ENCODE measurements at places on chromosomes 1 and 21.

GRCh38 chr1:6419804-6420453 is at the start of gene HES2:
Gene HES2 (minus strand): TSS chr1:6419919. CDS start chr1:6419820, 99 bp downstream.
- DNase-seq: peak; percentile 50

DNA sequence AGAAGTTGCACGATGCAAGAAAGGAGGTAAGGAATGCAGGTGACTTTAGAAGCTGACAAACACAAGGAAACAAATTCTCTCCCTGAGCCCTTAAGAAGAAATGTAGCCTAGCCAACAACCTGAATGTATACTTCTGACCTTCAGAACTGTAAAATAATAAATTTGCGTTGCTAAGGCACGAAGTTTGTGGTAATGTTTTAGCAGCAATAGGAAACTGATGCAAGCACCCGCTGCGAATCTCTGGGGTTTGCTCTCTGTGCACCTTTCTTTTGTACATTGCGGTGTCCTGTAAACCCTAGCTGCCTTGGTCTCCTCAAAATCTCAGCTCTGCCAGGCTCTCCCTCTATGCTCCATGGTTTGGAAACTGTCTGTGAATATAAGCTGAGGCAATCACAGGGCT is 15.1 kb downstream of the CD53 start:
- no peak for DNase-seq

DNA sequence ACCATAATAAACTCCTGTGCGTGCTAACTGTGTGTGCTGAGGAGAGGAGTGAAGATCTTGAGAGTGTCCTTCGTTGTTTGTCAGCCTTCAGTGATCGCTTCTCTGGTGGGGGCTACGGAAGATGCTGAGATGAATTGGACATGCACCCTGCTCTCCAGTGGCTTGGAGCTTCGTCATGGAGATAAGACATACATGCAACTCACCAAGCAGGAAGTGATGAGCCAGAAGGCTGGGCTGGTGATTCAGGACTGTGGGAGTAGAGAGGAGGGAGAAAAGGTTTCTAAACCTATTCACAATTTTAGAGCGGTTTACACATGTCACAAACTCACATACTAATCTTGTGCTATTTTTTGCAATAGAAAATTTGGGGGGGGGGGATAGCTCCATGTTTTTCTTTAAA is 128.9 kb upstream of the ADAR start:
- DNase-seq: no peak

- peak; percentile 93 for DNase-seq
Observed at GRCh38 chr1:153538315-153538821, 2.4 kb downstream of the S100A5 start.

DNA sequence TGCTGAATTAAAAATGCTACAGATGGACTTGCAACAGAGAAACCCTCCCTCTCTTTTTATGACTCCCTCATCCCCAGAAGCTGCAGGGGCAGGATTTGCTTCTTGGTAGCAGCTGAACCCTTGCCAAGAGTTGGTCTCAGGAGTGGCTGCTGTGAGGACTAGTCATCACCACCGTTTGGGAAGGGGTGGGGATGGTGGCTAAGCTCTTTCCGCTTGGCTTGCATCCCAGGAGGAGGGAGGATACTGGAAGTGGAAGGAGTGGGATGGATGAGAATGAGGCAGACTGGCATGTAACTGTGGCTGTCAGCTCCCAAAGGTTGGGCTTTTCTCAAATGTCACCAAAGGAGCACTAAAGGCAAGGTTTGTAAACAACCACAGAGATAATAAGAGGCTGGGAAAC is 50.8 kb upstream of the COL24A1 start:
- DNase-seq: peak; percentile 79

DNA sequence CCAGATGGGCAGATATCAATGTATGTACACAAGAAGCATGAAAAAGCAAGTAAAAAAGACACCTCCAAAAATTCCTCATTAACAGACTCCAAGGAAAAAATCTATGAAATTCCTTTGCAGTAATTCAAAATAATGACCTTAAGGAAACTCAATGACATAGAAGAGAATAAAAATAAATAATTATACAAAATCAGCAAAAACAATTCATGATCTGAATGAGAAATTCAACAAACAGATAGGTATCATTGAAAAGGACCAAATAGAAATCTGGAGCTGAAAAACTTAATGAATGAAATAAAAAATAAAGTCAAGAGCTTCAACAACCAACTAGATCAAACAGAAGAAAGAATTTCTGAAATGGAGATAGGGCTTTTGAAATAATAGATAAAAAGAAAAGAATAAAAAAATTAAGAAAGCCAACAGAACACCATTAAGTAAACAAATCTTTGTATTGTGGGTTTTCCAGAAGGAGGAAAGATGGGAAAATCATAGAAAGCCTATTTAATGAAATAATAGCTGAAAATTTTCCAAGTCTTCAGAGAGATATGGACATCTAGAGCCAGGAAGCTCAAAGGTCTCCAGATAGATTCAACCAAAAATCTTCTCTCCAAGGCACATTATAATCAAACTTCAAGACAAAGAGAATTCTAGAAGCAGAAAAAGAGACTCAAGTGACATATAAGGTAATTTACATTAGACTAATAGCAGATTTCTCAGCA is 52.0 kb upstream of the KCNK1 start:
- no peak for DNase-seq

DNA sequence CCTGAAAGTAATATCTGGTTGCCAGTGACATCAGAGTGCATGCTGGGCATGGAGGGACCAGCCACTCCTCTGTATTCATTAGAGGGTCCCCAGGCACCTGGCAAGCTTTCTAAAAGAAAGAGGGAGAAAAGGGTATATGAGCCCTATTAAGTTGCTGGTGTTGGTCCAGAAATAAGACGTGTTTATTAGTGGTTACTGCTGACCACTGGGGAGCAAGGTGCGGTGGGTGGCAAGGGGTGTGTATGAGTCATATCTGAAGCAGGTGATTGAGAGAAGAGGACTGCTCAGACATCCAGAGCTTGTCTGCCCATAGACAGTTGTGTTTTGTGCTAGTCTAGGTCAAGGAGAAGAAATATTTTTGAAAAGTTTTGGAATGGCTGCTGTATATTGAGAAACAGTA is 298.1 kb downstream of the TM2D1 start:
- DNase-seq: peak; percentile 74

DNA sequence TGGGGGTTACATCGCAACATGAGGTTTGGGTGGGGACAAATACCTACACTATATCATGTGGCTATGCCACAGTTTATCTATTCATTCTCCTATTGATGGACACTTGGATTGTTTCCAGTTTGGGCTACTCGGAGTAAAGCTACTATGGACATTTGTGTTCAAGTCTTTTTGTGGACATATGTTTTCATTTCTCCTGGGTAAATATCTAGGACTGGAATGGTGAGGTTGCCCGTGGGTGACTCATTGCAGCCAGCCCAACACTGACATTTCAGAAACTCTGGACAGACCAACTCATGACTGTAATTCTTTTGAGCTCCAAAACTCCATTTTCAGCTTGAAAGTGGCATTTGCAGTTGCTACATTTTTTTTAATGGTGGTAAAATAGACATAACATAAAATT is 82.7 kb downstream of the KAZN start:
- no peak for DNase-seq

- no peak for DNase-seq
Observed at GRCh38 chr21:43942201-43942600, 69.9 kb upstream of the TRAPPC10 start.

GRCh38 chr1:81242103-81242502 is 558.6 kb upstream of the ADGRL2 start:
- DNase-seq: no peak

- no peak for DNase-seq
Observed at GRCh38 chr21:42829954-42830353, 49.4 kb downstream of the WDR4 start.

DNA sequence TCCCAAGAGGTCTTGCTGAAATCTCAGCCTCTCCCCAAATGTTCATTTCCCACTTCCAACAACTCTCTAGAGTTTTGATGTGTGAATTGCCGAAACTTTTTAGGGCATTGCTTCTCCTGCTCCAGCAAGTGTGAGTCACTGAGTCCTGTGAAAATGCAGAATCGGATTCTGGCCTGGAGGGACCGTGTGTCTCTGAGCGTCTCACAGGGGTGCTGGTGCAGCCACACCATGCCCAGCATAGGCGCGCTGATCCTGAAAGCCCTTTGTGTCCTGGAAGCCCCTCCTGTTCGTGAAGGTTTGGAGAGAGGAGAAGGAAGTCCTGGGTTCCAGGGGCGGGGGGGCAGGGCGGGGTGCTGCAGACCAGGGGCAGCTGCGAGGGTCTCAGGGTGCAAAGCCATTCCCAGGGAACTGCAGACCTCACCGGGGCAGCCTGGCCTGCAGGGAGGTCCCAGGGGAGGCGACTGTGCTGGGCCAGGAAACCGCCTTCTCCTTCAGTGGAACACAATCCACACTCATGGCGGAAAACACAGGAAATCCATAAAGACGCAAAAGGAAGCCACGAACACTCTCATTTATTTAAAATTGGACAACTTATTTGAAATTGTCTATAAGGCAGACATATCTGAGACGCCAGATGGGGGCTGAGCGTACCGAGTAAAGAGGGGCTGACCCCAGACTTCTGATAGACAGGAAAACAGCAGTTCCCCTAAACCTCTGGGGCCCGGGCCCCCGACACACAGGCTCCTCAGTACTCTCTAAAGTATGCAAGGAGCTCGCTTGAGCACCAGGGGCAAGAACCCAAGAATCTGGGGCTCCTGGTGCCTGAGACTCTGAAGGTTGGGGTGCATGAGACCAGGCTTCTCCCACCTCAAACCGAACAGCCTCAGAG is 43.5 kb upstream of the ADARB1 start:
- no peak for DNase-seq

GRCh38 chr1:117032681-117033539 is 27.2 kb upstream of the TTF2 start:
- DNase-seq: no peak

GRCh38 chr1:117240547-117240946 is 29.8 kb upstream of the VTCN1 start:
- no peak for DNase-seq

DNA sequence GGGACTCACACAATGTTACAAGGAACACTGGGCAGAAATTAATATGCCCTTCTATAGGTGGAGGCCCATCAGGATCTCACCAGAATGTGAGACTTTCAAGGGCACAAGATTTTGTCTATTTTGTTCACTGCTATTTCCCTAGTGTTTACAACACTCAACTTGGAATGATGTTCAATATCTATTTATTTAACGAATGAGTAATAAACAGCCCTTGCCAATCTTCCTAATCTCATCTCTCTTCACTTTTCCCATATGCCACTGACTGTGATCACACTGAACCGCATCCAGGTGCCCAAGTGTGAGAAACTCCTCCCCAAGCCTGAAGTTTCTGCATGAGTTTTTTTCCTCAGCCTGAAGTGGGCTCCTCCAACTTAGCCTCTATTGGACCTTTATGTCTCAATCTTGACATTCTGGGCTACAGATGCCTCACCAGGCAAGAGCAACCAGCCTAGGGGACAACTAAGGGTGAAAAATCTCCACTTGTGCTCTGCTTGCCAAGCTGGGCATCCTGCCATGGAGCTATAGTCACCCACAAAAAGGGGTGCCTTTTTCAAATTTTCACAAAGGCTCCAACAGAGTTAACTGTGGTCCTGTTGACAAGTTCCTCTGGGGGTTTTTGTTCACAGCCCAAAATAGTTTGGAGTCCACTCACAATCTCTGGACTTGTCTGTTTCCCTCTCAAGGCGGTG is 105.6 kb downstream of the PLPP3 start:
- no peak for DNase-seq

DNA sequence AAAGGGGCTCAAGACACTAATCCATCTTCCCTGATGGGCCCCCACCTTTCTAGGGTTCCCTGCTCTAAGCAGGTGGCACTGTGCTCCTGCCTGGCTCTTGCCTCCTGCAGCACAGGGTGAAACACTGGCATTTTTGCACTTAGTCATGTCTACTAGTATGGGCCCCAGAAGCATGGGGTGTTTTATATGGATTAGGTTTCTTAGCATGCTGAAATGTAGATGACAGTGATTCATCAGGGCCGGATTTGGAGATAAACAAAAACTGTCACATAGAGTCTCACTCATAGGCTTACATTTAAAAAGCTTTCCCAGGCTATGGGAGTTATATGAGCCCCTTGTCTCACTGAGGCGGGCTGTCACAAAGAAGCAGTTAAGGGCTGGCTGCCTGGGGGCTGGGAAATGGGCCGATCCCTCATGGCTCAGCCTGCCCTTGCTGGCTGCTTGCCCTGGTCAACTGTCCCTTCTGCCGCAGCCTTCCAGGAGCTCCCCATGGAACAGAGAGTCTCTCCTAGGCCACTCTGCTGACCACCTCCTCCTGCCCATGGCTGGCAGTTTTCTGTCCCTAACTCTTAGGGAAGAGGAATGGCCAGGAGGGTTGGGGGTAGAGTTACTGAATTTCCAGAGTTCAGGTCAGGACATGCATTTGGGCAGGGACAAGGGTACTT is 6.5 kb downstream of the GALNT2 start:
- DNase-seq: no peak

- no peak for DNase-seq
Observed at GRCh38 chr1:143661418-143662101, 310.2 kb downstream of the FAM72C start.

GRCh38 chr1:104248385-104248784 is 498.7 kb downstream of the AMY1C start:
- DNase-seq: no peak

GRCh38 chr1:241417258-241417657 is 60.3 kb upstream of the RGS7 start:
- DNase-seq: no peak
